ENCODE measurements at places on chromosomes 11 and 22.

DNA sequence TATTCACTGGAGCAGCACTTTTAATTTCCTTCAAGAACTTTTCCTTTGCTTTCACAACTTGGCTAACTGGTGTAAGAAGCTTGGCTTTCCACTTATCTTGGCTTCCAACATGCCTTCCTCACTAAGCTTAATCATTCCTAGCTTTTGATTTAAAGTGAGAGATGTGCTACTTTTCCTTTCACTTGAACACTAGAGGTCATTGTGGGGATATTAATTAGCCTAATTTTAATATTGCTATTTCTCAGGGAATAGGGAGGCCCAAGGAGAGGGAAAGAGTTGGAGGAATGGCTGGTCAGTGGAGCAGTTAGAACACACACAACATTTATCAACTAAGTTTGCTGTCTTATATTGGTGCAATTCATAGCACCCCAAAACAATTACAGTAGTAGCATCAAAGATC, 24.6 kb upstream of the CCDC90B start:
- no peak for DNase-seq

DNA sequence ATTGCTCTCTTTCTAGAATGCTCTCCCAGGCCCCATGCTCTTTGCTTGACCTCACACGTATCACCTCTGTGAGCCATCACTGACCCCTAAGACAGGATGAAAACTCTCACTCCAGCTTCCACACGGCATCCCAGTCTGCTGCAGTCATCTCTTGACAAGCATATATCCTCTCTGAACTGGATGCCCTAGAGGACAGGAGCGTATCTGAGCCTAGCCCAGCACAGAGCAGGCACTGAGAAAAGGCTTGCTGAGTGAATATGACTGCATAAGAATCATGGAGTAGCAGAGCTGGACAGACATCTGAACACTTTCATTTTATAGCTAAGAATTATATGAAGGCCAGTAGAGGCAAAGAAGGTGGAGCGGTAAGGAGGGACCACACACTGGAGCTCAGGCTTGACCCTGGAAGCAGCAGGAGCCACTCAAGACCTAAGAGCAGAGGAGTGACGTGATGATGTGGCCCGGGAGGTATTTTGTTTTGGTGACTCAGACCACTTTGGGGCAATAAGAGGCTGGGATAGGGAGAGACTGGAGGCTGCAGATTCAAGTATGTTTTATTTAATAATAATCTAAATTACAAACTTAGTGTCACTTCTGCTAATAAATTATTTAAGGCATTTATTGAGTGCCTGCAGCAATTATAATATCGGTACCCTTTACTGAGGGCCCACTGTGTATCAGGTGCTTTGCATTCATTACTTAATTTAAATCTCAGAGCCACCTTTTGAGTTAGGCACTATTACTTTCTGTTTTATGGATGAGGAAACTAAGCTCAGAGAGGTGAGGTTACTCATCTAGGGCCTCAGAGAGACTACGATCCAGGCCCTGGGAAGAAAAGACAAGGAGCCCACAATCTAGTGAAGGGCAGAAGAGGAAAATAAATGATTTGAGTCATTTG, 42.6 kb downstream of the MAP6 start:
- DNase-seq: no peak

GRCh38 chr22:44870021-44870420, 117.6 kb downstream of the ARHGAP8 start:
- DNase-seq: no peak

DNA sequence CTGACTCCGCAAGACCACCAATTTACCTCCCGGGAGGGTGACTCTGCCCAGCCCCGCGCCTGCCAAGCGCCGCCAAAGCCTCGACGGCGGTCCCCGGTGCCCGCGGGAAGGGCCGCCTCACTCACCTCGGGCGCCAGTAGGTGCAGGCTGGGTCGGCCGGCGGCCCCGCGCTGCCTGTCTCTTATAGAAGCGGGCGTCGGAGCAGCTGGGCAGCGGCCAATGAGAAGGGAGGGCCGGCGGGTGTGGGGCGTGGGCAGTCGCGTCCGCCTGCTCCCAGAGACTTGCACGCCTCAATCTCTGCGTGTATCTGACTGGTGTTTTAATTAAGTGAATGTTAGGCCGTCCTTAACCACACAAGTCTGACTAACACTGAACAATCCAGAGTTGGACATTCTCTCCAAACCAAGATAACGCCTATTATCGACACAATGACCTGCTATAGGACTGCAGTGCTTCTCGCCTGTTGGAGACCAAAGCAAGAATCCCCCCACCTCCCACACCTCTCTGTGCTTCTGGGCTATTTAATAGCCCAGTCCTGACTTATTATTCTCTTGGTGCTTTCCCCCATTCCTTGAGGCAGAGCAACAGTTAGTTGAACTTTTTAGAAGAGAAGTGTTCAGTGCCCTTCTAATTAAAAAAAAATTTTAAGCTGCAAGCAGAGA, at the start of gene TPH1:
Gene TPH1 (minus strand): TSS at position 154 of the 662 bp plus-strand sequence. CDS start 5,507 bp downstream, outside the sequence.
- no peak for DNase-seq
